Stimulated activated CD4-positive, alpha-beta T cell treated with anti-CD3 and anti-CD28 coated beads, Interleukin-15, amount 100 ng/mL, for 1 hour (primary cell): ENCODE measurements at places on chromosomes 1 and 21.
A peak's percentile ranks its signal among the peaks of the same experiment; 100 is the strongest.

DNA sequence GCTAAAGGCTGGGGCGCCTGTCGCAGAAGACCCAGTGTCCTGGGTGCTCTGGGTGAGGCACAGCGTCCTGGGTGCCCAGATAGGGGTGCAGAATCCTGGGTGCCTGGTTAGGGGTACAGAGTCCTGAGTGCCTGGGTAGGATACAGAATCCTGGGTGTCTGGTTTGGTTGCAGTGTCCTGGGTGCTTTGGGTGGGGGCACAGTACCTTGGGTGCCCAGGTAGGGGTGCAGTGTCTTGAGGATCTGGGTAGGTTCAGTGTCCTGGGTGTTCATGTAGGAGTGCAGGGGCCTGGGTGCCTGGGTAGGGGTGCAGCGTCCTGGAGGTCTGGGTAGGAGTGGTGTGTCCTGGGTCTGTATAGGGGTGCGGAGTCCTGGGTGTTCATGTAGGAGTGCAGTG, 178.7 kb downstream of the CAMTA1 start:
- DNase-seq, result no peak

GRCh38 chr1:243343970-243344937, 88.4 kb downstream of the SDCCAG8 start:
- no peak for DNase-seq

DNA sequence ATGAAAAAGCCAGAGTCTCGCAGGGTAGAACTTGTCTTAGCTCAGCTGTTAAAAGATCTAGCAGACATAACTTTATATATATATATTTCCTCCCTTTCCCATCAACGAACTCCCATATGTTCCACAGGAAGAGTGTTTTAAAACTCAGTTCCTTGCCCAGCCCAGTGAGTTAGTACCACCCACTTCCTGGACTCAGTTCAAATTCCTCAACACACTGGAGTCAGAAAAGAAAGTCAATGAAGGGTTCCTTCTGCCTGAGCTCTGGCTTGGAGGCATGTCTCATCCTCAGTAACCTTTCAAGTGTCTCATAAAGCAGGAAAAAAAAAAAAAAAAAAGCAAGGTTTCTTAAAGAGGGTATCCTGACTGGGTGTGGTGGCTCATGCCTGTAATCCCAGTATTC, 15.6 kb downstream of the TPM3 start:
- no peak for DNase-seq

GRCh38 chr1:171290621-171291020, 23.4 kb upstream of the FMO4 start:
- no peak for DNase-seq

DNA sequence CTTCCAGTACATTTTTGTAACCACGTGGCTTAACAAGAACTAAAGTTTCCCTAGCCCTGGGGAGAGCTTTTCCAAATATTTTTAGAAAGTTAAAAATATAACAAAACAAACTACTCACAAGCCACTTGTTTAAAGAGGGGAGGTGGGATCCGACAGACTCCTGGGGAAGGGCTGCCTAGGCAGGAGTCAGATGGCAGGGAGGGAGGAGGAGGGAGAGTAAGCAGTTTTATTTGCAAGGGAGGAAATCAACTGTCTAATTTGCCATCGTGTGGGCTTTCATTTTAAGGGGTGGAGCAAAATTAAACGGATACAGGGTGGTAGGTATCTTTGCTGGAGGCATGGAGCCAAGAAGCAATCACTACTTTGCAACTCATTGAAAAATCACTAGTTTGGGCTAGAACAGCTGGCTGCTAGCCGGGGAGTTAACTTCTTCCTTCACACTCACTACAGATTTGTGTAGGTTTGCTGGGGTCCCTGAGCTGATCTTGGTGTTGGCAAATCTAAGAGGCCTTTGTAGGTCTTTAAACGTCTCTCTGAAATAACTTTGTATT, 8.8 kb downstream of the BARHL2 start:
- no peak for DNase-seq

GRCh38 chr1:24702511-24703293, 42.5 kb upstream of the CLIC4 start:
- no peak for DNase-seq

- no peak for DNase-seq
Observed at GRCh38 chr1:60867782-60868181, 214.6 kb upstream of the NFIA start.

DNA sequence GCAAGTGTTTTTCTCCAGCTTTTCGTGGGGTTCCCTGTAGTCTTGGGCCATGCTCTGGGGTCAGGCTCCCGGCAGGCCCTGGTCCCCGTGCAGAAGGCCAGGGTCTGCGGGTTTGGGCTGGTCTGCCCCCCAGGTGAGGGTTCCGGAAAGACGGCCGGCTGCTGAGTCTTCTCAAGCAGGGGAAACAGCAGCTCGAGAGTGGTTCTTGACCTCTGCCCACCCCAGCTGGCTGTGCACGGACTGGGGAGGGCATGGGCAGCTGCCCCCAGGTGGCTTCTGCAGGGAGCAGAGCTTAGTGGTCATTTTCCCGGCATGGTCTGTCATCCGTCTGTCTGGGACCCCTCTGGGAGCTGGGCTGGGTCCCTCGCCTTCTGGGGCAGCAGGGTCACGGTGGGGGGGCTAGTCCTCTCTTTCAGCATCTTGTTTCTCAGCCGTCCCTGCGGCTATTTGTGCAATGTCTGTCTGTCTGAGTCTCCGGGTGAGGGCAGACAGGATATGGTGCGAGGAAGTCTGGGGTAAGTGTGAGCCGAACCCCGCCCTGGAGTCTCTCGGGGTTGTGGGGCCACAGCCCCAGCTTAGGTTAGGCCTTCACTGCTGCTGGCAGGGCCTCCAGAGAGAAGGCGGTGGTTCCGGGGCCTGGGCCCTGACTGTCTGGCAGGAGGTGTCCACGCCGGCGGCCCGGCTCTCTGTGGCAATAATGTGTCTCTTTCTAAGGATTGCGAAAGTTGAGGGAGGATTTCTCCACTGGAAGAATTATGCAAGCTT, 6.1 kb downstream of the SKI start:
- DNase-seq, result peak; percentile 63

- no peak for DNase-seq
Observed at GRCh38 chr1:42765269-42765668, 1.6 kb downstream of the P3H1 start.

- DNase-seq, result no peak
Observed at GRCh38 chr1:170586321-170587252, 54.6 kb downstream of the GORAB start.

GRCh38 chr1:112169517-112169916, 180.0 kb upstream of the KCND3 start:
- DNase-seq, result no peak

DNA sequence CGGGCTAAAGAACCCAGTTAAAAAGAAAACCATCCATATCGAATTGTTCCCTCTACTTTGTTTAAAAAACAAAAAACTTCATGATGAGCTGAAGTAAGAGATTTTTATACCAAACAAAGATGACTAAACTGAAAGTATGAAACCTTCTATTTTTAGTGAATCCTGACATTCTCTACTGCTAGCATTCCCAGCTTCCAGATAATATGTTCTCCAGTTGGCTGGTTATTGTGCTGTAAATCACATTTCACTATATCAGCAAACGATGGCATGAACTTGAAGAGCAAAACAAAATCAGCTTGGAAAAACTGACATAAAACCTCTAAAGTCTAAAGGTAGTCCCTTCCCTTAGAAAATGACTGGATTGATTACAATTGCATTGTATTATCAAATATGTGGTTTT, 68.1 kb upstream of the APP start:
- DNase-seq, result no peak

DNA sequence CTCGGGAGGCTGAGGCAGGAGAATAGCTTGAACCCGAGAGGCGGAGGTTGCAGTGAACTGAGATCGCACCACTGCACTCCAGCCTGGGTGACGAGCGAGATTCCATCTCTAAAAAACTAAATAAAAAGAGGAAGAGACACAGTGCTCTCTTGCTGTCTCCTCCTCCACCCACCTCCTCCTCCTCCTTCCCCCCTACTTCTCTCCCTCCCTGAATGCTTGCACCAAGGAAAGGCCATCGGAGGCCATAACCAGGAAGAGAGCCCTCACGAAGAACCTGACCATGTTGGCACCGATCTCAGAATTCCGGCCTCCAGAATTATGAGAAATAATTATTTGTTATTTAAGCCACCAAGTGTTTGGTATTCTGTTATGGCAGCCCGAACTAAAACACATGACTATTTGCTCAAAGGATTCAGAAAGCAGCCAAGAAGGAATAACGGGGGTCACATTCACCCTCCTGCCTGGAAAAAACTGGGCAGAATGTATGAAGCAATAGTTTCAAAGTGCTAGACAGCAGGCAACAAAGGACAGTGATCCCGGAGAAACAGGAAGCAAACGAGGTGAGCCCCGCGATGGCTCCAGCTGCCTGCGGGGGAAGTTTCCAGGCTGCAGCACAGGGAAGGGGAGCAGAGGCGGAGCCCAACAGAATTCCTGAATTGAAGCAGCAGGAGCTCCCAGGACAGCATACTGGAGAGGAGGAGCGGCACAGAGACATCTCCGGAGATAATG, 35.8 kb downstream of the LDLRAD1 start:
- DNase-seq, result no peak

DNA sequence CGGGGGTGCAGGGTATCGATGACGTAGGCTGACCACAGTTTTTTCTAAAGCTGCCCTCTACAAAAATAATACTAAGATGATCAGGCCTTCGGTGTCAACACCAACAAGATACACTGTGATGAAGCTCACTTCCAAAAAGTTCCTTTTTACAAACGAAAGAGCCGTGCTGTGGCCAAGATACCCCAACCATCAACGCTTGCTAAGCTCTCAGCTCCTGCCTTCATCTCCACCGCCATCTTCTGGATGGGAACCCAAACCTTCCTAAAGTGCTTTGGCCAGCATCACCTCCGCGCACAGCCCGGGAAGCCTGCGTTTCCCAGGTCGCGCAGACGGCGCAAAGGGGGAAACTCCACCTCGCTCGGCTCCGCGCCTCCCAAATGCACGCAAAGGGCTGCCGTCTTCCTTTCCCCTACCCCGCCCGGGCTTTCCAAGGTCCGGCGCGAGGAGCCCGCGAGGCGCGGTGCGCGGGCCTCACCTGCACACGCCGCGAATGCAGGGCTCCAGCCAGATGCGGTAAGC, 541 bp downstream of the USP48 start:
- no peak for DNase-seq

DNA sequence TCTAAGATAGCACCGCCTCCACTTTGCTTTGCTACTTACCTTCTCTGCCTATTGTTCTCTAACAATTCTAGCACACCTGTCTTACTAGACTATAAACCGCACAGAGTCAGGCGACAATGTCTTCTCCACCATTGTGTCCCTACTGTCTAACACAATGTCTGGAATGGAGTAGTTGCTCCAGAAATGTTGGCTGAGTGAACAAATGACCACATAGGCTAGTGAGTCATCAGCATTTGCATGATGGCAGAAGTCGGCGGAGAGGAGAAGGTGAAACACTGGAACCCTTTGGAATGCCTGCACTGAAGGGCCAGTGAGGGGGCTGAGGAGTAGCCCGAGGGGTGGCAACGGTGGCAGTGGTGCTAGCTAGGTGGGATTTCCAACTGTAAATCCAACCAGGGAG, 14.0 kb upstream of the PABPC4 start:
- no peak for DNase-seq
